ENCODE measurements at places on chromosomes 13 and 19.
A peak's percentile ranks its signal among the peaks of the same experiment; 100 is the strongest.

DNA sequence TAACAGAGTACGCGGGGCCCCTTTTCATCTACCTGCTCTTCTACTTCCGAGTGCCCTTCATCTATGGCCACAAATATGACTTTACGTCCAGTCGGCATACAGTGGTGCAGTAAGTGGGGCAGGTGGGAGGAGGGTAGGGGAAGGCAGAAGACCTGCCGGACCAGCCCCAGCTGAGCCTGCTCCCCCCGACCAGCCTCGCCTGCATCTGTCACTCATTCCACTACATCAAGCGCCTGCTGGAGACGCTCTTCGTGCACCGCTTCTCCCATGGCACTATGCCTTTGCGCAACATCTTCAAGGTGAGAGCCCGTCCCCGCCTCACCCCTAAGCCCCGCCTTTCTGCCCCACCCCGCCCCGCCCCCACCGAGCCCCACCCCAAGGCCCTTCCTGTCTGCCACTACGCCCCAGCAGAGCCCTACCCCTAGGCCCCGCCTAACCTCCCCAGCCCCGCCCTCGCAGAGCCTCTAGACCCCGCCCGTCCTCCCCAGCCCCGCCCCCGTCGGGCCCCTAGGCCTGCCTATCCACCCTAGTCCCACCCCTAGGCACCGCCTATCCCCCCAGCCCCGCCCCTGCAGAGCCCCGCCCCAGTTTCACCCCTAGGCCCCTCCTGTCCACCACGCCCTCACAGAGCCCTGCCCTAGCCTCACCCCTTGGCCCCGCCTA, 7.7 kb downstream of the NDUFB7 start:
- DNase-seq = peak; percentile 75

GRCh38 chr19:2623798-2624197, 78.7 kb downstream of the GNG7 start:
- no peak for DNase-seq

DNA sequence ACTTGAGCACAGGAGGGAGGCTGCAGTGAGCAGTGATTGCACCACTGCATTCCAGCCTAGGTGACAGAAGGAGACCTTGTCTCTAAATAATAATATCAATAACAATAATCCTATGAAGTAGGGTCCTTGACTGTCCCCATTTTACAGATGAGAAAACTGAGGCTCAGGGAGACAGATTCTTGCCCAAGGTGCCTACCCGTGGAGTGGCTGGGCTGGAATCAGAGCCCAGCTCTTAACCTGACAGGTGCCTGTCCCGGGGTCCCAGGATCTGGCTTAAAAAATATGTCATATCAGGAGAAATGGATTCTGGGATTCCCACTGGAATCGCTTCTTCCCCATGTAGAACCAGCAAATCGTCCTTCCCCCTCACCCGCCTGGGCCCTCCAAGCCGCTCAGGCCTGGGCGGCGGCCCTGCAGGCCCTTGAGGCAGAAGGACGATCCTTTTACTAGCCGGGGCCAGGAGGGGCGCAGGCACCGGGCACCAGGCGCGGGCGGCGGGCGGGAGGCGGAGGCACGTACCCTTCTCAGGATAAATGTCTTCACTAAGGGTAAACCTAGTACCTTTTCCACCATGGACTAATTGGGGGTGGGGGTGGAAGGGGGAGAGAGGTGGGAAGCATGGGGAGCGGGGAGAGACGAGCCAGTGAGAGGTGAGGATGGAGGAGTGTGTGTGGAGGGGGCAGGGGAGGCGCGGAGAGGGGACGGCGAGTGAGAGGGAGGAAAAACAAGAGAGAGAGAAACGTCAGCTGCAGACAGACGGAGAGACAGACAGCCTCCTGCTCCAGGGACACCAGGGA, 60.6 kb downstream of the COLGALT1 start:
- DNase-seq = no peak

- DNase-seq = no peak
Measured at GRCh38 chr13:57837801-57838200, 206.3 kb downstream of the PCDH17 start.

All from activated CD4-positive, alpha-beta T cell treated with anti-CD3 and anti-CD28 coated beads, Interleukin-2, amount 10 ng/mL, durations not matched to agents 24 days and 14 days (primary cell).